H7 (cell line): ENCODE measurements at places on chromosomes 7 and 10. TPM values are rescaled to one million over a fixed set of nuclear protein-coding genes. Genes with fewer than 3 reads are reported as not detected.

HOXA3 gene
- total RNA-seq, result not detected in 2 replicates

SCART1 gene
- total RNA-seq, result 0.03 and 0.44 TPM in 2 replicates

LBX1 gene
- total RNA-seq, result not detected in 2 replicates

LRIT1 gene
- not detected in 2 replicates for total RNA-seq

SLC26A5 gene
- total RNA-seq, result not detected in 2 replicates

ERVW-1 gene
- total RNA-seq, result 0.52 and 1.1 TPM in 2 replicates

CYP2C9 gene
- total RNA-seq, result not detected in 2 replicates

GTPBP10 gene
- total RNA-seq, result 12.7 and 14.6 TPM in 2 replicates

FOXP2 gene
- total RNA-seq, result 0.22 and 0.28 TPM in 2 replicates

ZNF365 gene
- total RNA-seq, result not detected in 2 replicates

AKR1C8 gene
- total RNA-seq, result not detected in 2 replicates

RBP3 gene
- total RNA-seq, result not detected in 2 replicates

PDK4 gene
- total RNA-seq, result 0.59 and 0.62 TPM in 2 replicates

BTBD16 gene
- total RNA-seq, result 0.15 and 0.42 TPM in 2 replicates

STEAP1 gene
- 1.9 and 3.3 TPM in 2 replicates for total RNA-seq

GLI3 gene
- 6.7 and 12.4 TPM in 2 replicates for total RNA-seq

CADPS2 gene
- 5.9 and 6.9 TPM in 2 replicates for total RNA-seq
